Muscle of leg (tissue), 16 donors: ENCODE measurements at places on chromosomes 7 and 10. TPM values are rescaled to one million over a fixed set of nuclear protein-coding genes. Genes with fewer than 3 reads are reported as not detected.
A peak's percentile ranks its signal among the peaks of the same experiment; 100 is the strongest.

SLC26A5 gene
- not detected for total RNA-seq

NPY4R2 gene
- not detected for total RNA-seq

SYCE1 gene
- 0.13 TPM for total RNA-seq

HOXA2 gene
- total RNA-seq = 0.71 TPM

SH3PXD2A gene
- 33.2 TPM for total RNA-seq

LIPJ gene
- total RNA-seq = 0.13 TPM

LRRC18 gene
- 0.18 TPM for total RNA-seq

BAIAP2L1 gene
- total RNA-seq = 2.9 TPM

PRTFDC1 gene
- 14.0 TPM for total RNA-seq

HHEX gene
- 3.6 TPM for total RNA-seq

DNA sequence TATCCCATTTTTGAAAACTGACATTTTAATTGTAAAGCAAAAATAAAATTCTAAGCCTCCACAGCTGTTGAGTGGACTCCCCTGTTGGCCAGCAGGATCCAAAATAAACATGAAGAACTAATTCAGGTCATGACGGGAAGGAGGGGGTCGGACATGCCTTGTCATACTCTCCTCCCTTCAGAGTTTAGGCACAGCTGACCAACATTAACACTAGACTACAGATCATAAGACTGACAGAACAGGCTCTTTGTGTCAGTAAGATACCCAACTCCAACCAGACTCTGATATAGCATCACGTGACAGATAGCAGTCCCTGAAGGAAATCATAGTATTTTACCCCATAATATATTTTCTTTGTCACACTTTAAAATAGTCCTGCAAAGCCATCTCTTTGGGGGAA is 20.9 kb upstream of the ZNF12 start:
- no peak for DNase-seq

DNA sequence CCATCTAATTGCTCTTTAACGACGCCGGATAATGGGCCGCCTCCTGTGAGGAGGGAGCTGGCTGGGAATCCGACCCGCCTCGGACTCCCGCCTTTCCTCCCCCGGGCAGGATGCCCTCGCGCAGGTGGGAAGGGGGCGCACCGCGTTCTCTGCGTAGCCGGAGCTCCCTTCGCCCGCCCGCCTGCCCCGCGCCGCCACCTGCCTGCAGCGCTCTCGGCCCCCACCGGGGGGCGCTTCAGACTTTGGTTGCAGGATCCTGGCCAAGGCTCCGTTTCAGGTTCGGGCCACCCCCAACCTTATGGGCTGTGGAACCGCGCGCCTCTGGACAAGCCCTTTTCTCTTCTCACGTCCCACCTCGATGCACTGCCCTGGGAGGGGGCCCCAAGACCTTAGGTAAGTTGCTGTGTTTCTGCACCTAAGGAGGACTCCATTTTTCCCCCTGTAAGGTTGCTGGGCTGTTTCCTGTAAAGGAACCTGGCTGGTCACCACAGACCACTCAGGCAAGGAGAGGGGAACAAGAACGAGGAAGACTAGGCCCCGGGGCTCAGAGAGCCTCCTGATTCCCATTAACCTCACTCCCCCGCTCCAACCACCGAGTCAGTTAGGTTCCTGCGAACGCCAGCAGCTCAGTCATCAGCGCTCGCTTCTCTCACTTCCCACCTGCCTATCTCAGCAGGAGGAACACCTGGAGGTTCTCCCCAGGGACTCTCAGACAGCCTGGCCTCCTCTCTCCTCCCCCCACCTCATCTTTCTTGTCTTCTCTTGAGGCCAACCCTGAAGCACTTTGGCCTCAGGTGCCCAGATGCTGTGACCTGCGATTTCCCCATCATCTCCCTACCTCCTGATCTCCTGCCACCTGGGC is 11.3 kb upstream of the KAZALD1 start:
- DNase-seq = no peak

DNA sequence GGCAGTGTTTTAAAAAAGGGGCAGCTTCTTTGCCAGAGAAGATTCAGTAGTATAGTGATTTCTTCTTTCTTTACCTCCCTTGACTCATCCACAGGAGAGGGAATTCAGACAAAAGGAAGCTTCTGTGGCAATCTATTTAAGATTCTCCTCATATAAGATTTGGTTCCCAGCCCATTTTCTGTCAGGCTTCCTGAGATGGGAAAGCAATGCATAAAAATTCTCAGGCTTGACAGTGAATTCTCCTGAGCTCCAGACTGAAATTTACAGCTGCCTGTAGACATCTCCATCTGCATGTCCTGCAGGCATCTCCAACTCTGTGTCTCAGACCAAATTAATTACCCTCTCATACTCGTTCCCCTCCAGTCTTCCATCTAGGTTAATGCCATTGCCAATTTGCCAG is 72.8 kb downstream of the TSPAN12 start:
- DNase-seq = no peak

DNA sequence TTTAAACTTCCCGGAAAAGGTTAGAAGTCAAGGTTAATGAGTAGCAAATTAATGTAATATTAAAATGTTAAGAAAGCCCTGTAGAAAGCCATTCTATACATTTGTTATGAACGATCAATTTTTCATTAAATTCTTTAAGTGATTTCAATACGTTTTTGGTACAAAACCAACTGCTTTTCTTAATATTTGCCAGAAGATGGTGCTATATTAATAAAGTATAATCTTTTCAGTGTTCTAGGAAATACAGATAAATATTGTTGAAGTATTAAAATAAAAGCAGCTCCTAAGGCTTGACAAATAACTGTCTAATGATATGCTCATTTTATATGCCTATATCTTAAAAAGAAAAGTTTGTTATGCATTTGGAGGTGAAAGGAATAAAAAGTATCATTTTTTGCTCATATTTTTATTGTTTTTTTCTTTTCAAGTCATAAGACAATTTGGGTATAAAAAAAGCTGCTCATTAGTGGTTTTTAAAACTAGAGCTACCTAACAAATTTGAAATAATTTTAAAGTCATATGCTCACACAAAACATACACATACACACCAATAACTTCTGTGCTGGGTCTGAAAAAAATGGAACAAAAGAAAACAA is 130.3 kb upstream of the POT1 start:
- DNase-seq = peak; percentile 12

GRCh38 chr10:60940446-60940845 is 3.5 kb downstream of the RHOBTB1 start:
- peak; percentile 48 for DNase-seq

- no peak for DNase-seq
These were observed 739.7 kb upstream of the ANKRD30A start for GRCh38 chr10:36385693-36386092.

GRCh38 chr10:31701546-31701945 is 227.1 kb downstream of the ARHGAP12 start:
- no peak for DNase-seq

DNA sequence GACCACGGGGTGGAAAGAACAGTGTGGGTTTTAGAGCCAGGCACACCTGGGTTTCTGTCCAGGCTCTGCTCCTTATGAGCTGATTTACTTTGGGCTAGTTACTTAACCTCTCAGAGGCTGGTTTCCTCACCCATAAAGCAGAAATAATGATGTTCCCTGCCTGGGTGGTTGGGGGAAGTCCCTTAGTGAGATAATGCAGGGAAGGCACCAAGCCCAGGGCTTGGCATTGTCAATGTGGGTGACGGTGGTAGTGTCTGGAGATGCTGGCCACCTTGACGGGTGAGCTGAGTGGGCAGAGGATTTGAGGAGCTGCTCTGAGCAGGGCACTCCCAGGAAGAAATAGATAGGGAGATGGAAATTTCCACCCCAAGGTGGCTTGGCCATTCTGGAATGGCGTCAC is 65.2 kb downstream of the SH2D4B start:
- DNase-seq = no peak

DNA sequence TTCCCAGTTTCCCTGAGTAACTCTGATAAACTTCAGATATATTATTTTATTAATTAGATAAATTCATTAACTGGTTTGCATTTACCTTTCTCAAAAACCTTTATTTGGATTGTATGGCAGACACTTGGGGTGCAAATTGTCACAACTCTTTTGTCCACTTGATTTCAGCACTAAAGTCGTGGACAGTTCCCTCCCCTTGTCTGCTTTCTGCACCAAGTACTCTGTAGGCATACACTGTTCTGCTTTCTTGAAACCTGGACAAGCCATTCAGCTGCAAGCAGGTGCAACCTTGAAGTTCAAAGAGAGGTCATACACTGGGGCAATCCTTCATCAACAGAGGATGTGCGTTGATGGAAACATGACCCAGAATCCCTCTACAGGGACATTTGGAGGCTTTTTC is 162.9 kb downstream of the ARL5B start:
- DNase-seq = peak; percentile 45

DNA sequence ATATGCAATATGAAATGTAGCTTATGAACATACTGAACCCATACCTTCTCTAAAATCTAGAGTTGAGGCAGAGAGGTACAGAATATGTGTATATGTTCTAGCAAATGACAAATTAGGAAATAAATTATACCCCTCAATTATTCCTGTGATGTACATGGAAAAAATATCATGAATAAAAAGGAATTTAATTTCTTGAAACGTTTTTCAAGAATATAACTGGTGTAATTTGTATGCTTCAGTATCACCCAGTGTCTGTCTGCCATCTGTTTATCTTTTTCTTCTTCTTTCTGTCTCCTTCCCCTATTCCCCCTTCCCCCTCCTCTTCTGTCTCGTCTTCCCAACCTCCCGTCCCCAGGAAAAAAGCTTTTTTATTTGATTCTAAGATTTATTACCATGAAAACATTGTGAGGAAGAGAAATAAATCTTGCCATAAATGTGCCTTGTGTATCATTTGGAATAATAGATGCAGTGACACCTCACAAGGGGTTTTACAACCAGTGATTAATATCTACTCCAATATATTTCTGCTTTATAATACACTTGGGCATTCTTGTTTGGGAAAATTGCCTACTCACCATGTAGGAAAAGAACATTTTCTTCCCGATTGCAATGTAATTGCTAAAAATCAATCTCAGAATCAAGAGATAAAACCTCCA is 12.2 kb downstream of the LANCL2 start:
- no peak for DNase-seq

- DNase-seq = peak; percentile 21
These were observed 3.3 kb upstream of the SMO start for GRCh38 chr7:129184981-129185670.

DNA sequence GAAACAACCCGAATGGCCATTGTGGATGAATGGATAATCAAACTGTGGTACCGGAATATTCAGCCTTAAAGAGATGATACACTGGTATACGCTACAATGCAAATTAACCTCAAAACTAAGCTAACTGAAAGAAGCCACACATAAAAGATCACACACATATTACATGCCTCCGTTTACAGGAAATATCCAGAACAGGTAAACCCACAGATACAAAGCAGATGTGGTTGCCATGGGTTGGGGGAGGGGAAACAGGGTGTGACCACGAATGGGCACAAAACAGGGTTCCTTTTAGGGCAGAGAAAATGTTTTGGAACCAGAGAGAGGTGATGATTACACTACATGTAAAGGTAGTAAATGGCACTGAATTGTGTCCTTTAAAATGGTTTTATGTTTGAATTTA is 16.6 kb downstream of the ESYT2 start:
- no peak for DNase-seq

DNA sequence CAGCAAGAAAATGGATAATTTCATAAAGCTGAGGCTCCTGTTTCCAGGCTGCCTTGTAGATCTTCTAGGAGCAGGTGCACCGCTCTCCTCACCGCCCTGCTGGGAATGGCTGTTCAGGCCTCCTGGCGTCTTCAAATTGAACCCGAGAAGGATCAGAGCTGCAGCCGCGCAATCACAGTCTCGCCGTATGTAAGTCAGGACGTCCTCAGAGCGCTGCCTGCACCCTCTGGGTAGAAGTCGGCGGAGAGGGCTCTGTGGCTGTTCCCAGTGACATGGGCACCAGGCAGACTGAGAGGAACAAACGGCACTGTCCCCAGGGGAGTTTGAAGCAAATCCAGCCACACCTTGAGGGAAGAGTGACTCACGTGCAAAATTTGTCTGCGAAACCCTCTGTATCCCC is 476.9 kb downstream of the TCERG1L start:
- DNase-seq = no peak

- DNase-seq = no peak
These were observed 1338.7 kb downstream of the REEP3 start for GRCh38 chr10:64859911-64860310.

DNA sequence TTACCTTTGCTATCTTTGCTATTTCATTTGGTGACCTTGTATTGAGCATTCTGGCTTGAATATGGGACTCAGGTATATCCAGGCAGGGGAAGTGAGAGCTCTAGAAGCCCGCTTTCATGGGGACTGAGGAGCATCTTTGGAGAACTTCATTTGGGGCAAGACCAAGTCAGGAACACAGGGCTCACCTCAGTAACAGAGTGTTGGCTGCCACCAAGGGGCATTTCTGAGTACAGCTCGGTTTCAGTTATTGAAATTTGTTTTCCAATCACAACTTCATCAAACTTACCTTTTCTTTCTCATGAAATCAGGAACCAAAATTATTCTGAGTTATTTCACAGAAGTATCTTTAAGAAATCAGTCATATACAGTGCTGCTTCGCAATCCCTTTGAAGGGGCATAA is 337.2 kb downstream of the C7orf25 start:
- no peak for DNase-seq

DNA sequence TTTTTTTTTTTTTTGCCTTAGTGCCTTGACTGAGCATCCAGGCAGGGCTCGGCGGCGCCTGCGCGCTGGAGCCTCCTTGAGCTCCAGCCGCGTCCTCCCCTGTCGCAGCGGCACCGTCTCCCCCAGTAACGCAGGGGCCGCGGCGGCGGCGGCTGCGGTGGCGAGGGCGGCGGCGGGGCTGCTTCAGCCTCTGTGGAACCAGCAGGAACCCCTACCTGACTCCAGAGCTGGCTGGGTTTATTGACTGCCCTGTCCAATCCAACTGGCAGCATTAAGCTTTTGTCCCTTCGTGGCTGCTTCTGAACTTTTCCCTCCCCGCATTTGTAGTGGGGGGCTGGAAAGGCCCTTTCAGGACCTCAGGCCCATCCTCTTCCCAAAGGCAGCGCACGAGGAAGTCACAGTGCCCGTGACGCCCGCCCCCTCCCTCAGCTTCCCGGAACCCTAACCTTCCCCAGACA is at the start of gene GPR85:
Gene GPR85, minus strand, starts transcription at position 397 of the 458 bp plus-strand sequence. CDS start 2,106 bp downstream, outside the sequence.
- DNase-seq = peak; percentile 85

DNA sequence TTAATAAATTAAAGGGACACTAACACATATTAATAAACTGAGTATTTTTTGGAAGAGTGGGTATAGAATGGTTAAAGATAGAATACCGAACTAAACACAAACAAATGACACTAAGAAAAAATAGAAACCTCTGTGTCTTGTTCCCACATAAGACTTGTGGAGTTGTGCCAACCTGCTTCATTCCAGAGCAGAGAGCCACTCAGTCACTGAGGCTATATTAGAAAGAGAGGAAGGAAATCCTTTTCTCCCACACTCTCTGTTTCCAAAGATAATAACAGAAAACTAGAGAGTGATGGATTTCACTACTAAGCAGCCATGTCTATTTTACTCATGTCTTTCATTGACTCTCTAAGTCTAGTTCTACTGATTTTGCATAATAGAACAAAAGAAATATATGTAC is 26.0 kb downstream of the CTNNA3 start:
- DNase-seq = peak; percentile 31

- no peak for DNase-seq
These were observed 21.6 kb downstream of the OGDHL start for GRCh38 chr10:49740346-49741107.
